ENCODE measurements at places on chromosomes 2 and 18.

DNA sequence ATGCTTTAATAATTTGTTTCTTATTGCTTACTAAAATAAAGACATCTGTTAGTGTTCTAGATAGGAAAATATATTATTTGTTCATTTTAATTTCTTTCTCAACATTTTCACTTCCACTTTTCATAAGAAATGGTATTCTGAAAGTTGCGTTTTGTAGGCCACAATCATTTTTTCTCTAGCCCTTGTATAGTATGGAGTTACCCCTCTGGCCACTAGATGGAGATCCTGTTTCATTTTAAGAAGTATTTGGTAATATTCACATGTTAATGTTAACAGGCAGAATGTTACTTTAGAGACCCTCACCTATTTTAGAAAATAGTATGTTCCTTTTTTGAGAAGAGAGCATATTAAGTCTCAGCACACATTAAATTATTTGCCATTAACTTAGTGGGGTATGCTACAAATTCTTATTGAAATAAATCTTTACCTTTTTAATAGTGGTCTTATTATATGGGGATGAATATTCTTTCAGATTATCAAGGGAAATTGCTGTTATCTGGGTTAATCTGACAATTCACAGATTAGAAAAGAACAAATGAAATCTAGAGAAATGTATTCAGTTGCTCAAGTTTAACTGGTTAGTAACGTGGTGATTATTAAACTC is 73.9 kb upstream of the TTC27 start:
- no peak for DNase-seq

DNA sequence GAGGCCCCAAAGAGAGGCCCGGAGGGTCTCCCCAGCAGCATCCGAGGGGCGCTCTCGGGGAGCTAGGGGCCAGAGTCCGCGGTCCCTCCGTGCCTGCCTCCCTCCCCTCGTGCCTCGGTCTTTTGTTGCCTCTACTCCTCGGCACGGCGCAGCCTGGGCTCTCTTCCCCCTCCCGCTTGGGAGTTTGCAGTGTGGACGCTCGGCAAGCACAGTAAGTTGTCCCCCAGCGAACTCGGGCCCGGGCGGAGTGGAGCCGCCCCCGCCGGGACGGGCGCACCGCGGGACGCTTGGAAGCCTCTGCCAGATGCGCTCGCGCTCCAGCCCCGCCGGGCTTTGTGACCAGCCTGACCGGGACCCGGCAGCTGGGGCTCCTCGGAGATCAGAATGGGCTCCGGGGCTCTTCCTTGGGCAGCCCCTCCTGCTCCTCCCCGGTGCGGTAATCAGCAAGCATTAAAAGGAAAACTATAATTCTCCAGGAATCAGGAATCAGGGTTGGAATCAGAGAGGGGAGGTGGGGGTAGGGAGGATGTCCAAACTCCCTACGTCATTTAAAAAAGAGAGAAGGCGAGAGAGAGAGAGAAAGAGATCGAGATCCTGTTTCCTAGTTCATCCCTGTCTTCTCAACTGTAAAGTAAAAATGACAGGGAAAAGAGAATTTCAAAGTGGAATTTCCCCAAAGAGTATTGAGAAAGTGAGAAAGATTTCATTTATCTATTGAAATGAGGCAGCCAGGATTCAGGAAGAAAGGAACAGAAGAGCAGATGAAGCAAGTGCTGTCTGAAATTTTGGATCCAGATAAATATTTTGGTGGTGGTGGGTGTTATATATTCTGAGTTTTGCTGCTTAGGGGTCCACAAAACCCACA is 786 bp upstream of the TMEM200C start:
- no peak for DNase-seq

DNA sequence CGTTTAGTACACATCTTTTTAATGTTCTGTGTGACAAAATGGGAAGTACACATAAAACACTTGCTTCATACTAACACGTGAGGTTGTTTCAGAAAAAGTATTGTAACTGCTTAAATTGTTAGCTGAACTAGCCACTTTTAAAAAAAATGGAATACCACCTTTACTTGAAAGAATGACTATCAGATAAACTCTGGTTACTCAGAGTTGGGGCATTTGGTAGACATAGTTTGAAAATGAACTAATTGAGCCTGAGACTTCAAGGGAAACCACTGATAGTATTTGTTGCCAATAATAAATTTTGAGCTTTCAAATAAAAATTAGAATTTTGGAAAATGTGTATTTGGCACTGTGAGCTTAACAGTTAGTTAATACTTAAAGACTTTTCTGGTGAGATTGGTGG is 103.0 kb upstream of the FBXO11 start:
- no peak for DNase-seq

- DNase-seq = no peak
These were observed 147.0 kb downstream of the NEDD4L start for GRCh38 chr18:58190842-58191530.

GRCh38 chr18:63951302-63951705 is 2.2 kb downstream of the HMSD start:
- DNase-seq = peak; percentile 17

GRCh38 chr2:214730248-214730647 is 79.2 kb downstream of the BARD1 start:
- DNase-seq = no peak

DNA sequence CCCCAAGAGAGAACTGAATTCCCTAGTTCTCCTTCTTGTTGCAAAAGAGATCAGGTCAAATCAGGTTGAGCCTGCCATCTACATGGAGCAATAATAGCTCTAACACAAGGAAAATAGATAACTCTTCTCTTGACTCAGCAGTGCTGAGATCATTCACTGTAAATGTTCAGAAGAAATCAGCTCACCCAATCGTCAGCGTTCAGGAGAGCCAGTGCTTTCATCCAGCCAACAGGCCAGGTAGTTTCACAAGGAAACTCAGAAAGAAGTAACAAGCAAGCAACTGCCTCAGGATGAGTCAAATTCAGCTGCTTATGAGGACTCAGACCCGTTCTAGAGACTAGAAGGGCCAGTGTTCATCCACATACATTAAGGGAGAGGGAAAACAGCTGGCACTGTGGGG is 5.9 kb downstream of the LMAN2L start:
- no peak for DNase-seq

DNA sequence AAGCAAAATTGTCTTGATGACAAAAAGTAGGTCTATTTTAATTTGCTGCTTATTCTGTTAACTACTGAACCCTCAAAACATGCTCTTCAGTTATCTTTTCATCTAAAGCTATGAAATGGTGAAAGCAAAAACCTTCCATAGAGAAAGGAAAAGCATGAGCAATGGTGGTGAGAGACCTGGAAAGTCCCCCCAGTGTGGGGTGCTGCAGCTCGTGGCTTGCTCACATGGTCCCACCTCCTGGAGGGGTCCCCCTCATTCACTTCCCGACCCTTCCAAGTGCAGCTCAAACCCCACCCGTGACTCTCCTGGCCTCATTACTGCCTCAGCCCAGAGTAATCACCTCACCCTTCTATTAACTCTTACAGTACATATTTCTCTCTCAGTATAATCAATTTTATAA is 301.8 kb upstream of the HNRNPA3 start:
- no peak for DNase-seq

GRCh38 chr2:60862642-60863041 is 18.7 kb upstream of the REL start:
- DNase-seq = no peak

DNA sequence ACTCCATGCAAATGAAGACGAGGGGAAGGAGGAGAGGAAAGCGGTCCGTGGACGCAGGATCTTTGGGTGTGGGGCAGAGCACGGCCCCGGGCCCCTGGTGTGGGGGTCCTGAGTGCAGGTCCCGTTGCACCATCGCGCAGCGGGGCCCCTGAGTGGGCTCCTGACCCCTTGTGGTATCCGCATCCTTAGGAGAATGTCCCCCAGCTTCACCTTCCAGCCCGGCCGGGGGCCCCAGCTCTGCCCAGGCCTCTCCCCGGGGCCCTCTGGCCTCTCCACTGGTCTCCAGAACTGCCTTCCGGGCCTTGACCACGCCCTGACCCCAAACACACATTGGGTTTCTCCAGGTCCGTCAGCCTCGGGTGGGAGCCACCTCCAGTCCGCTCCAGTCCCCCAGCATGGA is 431.8 kb upstream of the SALL3 start:
- DNase-seq = no peak

- no peak for DNase-seq
These were observed 816.2 kb downstream of the TDRD15 start for GRCh38 chr2:21939967-21940366.

- no peak for DNase-seq
These were observed 30.9 kb downstream of the RNF144A start for GRCh38 chr2:6947929-6948676.

DNA sequence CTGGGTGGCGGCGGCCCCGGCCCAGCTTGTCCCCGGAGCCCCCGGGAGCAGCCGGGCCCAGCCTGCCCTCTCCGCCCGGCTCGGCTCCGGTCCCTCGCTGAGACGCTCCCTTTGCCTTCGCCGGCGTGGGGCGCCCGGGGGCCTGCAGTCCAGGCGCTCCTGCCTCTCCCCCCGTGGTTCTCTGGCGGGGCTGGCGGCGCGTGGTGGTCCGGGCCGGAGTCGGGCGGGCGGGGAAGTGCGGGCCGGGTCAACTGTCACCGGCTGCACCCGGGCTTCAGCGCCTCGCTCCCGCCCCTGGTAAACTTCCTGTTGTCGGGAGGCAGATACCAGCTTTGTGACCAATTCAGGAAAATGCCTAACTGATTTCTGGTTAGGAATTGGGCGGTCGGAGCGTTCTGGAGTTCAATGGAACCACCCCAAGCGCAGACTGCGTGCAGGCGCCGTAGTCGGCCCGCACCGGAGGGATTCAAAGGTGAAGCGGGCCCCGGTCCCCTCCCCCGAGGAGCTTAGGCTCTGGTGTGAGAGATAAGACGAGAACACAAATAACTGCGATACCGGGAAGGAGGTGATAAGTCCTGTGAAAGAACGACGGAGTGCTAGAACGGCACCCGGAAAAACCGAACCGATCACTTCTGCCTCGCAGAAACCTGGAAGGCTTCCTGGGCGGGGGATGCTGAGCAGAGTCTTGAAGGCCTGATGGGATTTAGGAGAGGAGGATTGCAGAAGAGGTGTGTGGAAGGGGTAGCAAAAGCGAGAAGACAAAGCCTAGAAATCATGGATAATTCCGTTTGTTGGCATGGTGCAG is 891 bp downstream of the CAB39 start:
- DNase-seq = peak; percentile 55

DNA sequence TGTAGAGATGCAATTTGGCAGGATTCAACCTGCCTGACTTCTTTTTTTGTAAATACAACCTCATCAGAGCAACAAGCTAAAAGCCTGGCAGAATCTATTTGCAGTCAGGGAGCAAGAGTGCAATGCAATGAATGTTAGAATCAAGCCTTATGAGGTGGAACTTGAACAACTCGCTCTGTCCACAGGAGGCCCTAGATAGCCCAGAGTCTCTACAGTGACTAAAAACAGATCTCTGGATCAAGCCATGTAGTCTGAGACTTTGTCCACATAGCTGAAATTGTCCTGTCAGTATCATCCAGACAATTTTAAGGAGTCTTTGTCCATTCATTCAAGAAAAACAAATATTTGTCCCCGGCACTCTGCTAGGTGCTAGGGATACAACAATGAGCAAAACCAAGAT is 32.0 kb upstream of the CDK5R2 start:
- no peak for DNase-seq

DNA sequence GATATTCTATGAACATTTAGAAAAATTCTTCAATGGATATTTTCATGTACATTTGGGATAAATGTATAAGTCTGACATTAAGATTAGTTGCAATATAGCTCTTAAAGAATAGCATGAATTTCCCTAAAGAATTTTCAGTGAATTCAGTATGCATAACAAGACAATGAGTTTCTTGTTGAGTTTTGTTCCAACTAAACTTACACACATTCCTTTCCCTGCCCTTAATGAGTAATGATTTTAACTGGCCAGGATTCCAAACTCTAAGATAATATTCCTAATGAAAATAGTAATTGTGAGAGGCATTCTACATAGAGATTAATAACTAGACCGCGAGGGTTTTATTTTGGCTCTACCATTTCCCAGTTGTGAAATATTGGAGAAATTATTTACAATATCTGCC is 390.3 kb upstream of the GALNT5 start:
- no peak for DNase-seq

- DNase-seq = peak; percentile 75
These were observed 786 bp downstream of the TET3 start for GRCh38 chr2:73985308-73986084.

- no peak for DNase-seq
These were observed 13.6 kb downstream of the CCDC68 start for GRCh38 chr18:54945576-54946125.

DNA sequence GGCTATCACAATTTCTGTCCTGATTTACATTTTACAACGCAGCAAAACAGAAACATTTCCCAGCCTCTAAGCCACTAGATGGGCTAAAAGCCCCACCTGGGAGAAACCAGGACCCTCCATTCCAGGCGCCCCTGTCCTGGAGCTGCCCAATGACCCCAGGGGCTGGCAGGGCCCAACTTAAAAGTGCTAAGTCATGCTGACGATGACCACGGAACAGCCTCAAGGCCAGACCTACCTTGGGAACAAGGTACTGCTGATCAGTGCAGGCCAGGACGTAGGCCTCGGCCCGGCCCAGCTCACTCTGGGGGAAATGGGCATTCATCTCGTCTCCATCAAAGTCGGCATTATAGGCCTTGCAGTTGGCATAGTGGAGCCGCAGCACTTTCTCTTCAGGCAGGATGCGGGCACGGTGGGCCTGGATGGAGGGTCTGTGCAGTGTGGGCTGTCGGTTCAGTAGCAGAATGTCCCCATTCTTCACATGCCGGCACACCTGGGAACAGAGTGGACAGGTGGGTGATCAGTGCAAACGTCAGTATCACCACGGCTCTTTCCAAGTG is 35.8 kb downstream of the POLR1A start:
- DNase-seq = no peak

GRCh38 chr2:22037274-22037673 is 913.5 kb downstream of the TDRD15 start:
- no peak for DNase-seq

- DNase-seq = no peak
These were observed 74.1 kb downstream of the GALR1 start for GRCh38 chr18:77323640-77324299.

DNA sequence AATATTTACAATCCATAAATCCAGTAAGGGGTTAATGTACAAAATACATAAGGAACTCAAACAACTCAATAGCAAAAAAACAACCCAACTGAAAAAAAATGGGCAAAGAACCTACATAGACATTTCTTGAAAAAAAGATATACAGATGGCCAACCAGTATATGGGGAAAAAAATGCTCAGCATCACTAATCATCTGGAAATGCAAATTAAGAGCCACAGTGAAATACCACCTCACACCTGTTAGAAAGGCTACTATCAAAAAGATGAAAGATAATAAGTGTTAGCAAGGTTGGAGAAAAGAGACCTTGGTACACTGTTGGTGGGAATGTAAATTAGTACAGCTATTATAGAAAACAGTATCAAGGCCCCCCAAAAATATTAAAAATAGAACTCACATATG is 14.6 kb downstream of the AP1S3 start:
- no peak for DNase-seq

GRCh38 chr18:79393181-79393634 is 2.5 kb upstream of the NFATC1 start:
- DNase-seq = no peak

DNA sequence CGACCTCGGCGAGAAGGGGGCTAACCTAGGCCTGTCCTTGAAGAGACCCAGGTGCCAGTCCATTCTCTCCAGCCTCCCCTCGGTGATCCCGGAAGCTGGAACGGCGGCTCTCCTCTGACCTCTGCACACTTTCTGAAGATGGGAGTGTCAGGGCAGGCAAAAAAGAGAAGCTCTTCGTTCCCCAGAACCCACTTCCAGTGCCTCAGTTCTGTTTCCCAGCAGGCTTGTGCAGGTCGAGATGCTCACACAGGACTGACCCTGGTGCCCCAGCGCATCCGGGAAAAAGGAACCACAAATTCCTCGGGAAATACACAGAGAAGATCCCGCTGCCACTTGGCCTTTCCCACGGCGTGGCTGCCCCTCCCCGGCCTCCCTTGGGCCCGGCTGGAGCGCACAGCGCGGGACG is 681 bp upstream of the PTPN18 start:
- no peak for DNase-seq

Measured in stimulated activated CD4-positive, alpha-beta T cell treated with anti-CD3 and anti-CD28 coated beads, Interleukin-2, amount 100 ng/mL, for 24 hours (primary cell).